BE2C (cell line): ENCODE measurements at places on chromosomes 3 and 15.

- DNase-seq, result no peak
Observed at GRCh38 chr3:25784971-25785370, 1.7 kb upstream of the NGLY1 start.

GRCh38 chr3:153410517-153410916 lies 248.5 kb downstream of the RAP2B start:
- DNase-seq, result no peak

DNA sequence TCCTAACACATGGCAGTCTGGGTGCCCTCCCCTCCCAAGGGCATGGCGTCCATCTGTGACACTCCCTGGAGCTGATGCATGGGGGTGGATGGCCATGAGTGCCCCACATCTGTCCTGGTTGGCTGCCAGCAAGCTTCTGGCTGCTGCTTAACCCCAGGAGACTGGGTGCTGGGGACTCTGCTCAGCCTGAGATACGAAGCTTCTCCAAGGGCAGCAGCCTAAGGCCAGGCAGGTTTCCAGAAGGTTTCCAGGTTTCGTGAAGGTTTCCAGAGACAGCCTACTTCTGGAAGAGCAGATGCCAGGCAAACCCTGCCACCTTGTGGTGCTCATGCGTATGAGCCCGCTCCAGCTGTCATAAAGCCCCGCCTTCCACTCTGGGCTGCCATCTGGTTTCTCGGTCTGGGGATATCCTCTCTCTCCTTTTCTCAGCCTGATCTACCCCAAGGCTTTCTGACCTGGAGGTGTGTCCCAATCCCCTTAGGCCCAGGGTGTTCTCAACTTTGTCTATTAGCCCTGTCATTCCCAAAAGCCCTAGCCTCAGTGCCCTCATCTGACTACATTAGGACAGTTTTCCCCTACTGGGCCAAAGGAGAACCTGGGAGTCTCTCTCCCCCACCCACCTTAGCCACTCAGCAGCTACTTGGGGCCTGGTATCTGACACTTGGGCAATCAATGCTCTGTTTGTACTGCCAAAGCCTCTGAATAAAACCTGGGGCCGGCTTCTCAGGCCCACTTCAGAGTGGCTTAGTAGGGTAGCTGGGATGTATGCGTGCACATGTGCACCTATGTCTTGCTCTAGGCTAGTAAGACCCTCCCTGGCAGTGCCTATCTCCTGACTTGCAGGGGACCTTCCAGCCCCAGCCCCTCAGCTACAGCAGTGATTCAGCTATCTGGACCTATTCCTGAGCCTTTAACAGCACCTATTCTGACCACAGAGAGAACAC lies 12.0 kb downstream of the MRPL46 start:
- DNase-seq, result peak; percentile 88

GRCh38 chr3:69338911-69339310 lies 47.0 kb downstream of the FRMD4B start:
- no peak for DNase-seq

- peak; percentile 86 for DNase-seq
Observed at GRCh38 chr15:62928242-62928999, 114.1 kb upstream of the TPM1 start.
